ENCODE measurements at places on chromosomes 11 and 22.

DNA sequence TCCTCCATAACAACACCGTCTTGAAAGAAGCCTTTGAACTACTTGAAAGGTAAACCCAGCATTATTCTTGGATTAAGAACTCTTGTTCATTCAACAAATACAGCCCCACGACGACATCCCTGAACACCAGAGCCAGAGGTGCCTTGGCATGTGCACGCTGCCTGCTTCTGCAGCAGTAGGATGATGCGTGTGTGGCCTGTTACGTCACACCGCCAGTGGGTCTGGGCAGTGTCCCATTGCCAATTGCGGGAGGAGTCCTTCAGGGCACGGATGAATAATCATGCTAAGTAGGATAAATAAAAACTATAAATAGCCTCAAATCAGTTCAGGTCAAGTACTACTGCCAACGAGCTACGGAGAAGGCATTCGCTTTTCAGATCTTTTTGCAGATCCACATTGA lies 380.5 kb downstream of the SHANK2 start:
- no peak for DNase-seq

DNA sequence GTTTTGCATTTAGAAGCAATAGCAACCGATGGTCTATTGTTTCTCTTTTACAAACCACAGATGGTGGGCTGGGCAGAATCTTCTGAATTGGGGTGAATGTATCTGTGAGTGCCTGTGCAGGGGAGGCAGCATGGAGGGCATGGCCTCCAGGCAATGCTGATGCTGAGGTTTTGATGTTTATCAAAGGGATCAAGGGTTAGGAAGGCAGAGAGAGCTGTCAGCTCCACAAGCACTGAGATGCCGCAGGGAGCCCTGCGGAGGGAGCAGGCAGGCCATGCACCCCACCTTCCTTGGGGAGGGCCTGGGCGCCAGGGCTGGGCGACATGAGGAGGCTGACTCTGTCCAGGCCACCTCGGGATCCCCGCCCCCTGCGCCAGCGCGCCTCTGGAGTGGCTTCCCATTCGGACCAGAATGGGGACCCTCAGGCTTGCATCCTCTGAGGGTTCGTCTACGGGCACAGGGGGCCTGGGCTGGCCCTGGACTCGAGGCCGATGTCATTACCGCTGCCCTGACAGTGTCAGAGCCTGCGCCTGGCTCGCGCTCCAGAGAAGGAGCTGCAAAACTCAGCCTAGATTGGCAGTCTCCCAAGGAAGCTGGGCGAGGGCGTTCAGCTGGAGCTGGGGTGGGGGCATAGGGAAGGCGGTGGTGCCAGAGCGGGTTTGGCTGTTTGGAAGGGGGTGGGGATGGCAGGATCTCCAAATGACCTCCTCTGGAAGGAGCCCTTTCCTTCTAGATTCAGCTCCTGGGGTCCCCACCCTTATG lies 13.9 kb upstream of the TH start:
- no peak for DNase-seq

- DNase-seq = no peak
Measured at GRCh38 chr11:24585192-24585591, 88.3 kb downstream of the LUZP2 start.

GRCh38 chr11:86067851-86068137 lies 1.1 kb downstream of the PICALM start:
- no peak for DNase-seq

GRCh38 chr22:35440129-35440528 lies 40.2 kb downstream of the MCM5 start:
- DNase-seq = no peak

DNA sequence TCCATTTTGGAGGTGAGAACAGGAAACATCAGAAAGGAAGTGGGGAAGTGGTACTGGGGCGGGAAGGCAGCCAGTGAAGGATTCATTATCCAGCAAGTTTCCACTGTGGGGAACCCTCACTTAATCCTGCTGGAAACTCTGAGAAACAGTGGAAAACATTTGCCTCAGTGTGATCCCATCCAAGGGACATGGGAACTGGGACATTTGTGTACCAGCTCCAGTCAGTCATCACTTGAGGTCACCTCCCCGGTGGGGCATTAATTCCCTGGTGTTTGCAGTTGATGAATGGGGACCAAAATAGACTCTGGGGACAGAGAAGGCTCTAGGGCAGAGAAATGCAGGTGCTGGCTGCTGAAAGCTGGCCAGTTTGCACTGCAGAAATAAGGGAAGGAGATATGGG lies 599.9 kb downstream of the BUD13 start:
- no peak for DNase-seq

DNA sequence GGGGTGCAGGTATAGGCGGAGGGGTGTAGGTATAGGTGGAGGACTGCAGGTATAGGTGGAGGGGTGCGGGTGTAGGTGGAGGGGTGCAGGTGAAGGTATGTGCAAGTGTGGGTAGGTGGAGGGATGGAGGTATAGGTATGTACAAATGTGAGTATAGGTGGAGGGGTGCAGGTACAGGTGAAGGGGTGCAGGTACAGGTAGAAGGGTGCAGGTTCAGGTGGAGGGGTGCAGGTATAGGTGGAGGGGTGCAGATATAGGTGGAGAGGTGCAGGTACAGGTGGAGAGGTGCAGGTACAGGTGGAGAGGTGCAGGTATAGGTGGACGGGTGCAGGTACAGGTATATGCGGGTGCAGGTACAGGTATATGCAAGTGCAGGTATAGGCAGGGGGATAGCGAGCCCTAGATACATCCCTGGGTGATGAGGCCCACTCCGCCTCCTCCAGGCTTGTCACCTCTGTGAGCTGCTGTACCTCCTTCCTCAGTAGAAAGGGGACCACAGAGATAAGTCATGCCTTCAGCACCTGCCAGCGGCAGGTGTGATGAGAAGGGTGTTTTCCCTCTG lies 17.2 kb downstream of the LINC01488 start:
- no peak for DNase-seq

GRCh38 chr11:126398296-126398695 lies 42.8 kb downstream of the ST3GAL4 start:
- no peak for DNase-seq

- no peak for DNase-seq
Measured at GRCh38 chr11:131817687-131818188, 447.3 kb downstream of the NTM start.

DNA sequence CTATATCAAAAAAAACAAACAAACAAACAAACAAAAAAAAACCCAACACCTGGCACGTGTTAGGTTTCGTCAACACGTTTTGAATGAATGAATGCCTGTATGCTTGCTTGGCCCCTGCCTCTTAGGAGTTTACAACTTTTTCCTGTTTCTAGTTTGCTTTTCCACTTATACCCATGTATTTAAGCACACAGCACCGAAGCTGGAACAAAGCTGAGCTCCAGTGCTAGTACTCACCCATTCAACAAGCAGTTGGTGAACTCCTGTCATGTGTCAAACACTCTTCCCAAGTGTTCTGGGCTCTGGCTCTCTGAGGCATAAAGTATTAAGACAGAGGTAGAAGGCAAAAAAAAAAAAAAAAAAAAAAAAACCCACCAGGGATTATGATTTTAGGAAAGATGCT lies 599.3 kb downstream of the BUD13 start:
- no peak for DNase-seq

All from HCT116 (cell line).